GM12865 (cell line): ENCODE measurements at places on chromosomes 16 and 17.

DNA sequence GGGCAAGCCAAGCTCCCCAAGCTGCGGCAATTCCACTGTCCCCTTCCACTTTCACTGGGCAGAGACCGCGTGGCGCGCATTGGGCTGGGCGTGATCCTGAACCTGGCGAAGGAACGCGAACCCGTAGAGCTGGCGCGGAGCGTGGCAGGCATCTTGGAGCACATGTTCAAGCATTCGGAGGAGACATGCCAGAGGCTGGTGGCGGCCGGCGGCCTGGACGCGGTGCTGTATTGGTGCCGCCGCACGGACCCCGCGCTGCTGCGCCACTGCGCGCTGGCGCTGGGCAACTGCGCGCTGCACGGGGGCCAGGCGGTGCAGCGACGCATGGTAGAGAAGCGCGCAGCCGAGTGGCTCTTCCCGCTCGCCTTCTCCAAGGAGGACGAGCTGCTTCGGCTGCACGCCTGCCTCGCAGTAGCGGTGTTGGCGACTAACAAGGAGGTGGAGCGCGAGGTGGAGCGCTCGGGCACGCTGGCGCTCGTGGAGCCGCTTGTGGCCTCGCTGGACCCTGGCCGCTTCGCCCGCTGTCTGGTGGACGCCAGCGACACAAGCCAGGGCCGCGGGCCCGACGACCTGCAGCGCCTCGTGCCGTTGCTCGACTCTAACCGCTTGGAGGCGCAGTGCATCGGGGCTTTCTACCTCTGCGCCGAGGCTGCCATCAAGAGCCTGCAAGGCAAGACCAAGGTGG lies 9.8 kb downstream of the SARM1 start:
- DNase-seq = no peak

- DNase-seq = peak; percentile 37
Observed at GRCh38 chr17:56020369-56020768, 132.9 kb upstream of the ANKFN1 start.

DNA sequence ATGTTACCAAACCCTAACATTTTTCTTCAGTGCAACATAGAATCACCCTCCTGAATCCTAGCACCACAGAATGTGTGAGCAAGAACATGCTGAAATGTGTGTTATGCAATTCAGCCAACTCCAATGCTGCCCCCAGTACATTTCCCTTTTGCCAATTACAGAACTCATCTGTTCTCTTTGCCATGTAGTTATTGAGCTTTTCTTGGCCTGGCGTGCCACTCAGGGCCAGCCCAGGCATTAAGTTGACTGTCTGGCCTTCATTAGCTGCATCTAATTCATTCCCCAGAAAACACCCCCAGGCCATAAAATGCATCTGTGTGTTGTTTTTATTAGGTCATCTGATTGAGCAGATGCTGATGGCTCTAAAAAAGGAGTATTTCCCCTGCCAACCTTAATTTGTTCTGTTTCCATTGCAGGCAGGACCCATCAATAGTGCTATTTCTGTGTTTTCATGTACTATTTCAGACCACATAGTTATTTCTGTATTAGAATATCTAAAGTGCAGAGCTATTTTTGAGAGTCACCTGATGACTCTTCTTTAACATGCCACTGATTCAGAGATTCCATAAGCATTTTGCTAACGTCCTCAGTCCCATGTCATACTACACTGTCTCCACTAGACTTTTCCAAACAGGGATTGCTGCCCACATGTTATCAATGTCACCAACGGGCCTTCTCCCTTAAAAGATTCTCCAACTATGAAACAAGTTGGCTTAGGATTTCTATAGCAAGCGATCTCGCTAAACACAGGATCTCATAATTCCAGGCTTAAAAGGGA lies 969.7 kb downstream of the CDH11 start:
- no peak for DNase-seq

GRCh38 chr17:7130621-7131422 lies 16.2 kb upstream of the ASGR2 start:
- DNase-seq = no peak
